ENCODE measurements at places on chromosomes 7 and 10.

GRCh38 chr7:100190048-100190711 is 12.5 kb downstream of the STAG3 start:
- no peak for DNase-seq

- no peak for DNase-seq
These were observed 320.4 kb downstream of the RPS24 start for GRCh38 chr10:78354101-78354500.

DNA sequence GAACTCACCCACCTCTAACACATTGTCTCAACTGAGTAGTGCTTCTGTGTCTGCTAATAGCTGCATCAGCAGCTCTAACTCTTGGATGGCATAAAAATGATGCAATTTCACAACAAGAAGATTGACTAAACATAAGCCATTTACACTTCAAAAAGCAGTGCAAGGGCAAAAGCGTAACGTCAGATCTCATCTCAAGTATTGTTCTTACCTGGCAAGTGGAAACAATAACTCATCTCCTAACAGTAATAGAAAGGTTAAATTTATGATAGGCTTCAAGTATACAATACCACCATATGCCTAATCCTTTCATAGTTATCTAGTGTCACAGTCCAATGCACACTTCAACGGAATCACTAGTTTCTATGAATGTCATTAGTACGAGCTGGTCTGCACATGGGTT is 14.8 kb downstream of the TPK1 start:
- DNase-seq = no peak

GRCh38 chr7:131486346-131486745 is 70.1 kb downstream of the PODXL start:
- no peak for DNase-seq

DNA sequence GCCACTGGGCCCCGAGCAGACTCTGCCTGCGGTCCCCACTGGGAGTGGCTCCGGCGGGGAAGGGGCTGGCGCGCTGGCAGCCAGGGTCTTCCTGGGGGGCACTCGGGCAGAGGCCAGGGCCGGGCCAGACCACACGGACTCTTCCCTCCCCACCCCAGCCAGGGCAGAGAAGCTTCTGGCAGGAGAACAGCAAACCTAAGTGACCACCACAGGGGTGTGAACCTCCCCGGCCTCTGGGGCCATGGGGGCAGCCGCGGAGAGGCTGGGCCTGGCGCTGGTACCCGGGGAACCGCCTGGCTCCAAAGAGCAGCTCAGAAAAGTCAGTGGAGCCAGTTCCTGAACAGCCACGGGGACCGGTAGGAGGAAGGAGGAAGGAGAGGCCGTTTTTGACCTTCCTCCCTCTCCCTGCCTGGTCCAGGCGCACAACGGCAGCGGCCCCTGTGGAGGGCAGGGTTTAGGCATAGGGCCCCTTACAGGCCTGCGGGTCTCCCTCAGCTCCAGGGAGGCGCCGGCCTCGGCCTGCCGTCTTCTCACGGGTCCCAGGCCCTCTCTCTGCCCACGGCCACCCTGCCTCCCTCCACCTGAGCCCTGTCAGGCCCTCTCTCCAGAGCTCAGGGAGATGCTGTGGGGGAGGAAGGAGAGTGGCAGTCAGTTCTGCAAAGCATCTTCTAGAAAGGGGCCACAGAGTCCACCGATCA is 51.8 kb downstream of the TMEM209 start:
- DNase-seq = no peak

DNA sequence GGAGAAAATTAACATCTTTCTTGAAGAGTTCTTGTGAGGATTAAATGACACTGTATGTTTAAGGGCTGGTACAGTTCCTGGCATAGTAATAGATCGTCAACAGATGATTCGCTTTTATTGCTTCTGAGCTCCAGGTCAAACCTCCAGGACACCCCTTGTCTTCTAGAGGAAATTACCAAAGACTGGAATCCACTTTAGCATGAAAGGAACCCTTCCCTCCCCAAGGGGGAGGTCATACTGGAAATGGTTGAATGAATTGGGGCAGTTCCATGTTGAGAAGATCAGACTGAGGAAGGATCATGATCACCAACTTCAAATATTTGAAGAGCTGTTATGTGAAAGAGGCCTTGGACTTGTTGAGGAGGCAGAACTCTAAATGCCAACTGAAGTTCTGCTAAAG is 8.9 kb downstream of the NFE2L3 start:
- DNase-seq = no peak

GRCh38 chr10:29862923-29863614 is 196.3 kb downstream of the JCAD start:
- DNase-seq = no peak

GRCh38 chr10:80272793-80273522 is 16.5 kb downstream of the MAT1A start:
- no peak for DNase-seq

DNA sequence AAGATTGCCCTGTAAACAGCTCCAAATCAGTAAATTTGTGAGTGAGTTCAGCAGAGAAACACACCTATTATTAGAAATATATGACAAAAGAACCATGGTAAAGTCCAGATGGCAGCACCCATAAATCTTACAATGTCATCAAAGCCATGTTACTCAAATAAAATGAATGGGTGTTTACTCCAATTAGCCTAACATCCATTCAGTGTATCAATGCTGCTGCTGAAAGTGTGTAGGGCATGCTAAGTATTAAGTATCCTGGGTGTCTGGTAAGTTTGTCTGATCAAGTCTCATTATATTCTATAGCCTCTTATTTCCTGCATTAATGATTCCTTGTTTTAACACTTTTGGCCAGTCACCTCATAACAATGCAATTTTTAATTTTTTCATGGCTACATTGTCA is 185.5 kb upstream of the STEAP4 start:
- no peak for DNase-seq

GRCh38 chr7:5222841-5223411 is 32.9 kb downstream of the WIPI2 start:
- DNase-seq = no peak

DNA sequence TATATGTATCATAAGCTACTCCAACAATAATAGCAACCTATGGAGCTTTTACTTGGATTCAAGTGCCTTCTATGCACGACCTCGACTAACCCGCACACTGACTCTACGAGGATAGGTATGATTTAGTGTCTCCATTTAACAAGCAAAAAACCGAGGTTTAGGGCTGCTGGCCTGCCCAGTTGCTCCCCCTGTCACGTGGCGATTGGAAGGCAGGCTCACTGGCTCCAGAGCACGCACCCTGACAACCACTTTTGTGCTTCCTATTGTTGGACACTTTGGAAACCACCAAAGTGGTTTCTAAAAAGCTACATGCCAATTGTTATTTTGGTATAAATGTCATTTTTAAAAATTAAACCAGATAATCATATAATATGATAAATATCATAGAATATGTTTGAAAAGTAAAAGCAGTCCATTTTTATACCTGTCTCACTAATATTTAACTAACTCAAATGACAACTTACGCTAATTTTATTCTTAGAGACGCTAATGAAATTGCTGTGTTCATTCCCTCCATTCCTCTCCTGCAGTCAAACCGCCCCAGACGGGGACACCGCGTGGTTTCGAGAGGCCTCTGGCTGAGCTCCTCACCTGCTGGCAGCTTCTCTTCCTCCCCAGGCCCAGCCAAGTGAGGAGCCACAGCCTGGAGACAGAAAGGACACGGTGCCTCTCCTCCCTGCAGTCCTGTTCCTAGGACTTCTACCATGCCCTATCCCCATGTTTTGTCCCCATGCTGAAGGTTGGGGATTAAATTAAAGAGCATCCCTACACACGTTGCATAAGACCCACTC is 22.2 kb upstream of the RHEB start:
- DNase-seq = no peak

- peak; percentile 36 for DNase-seq
These were observed 21.0 kb downstream of the PIP4K2A start for GRCh38 chr10:22693371-22693784.

DNA sequence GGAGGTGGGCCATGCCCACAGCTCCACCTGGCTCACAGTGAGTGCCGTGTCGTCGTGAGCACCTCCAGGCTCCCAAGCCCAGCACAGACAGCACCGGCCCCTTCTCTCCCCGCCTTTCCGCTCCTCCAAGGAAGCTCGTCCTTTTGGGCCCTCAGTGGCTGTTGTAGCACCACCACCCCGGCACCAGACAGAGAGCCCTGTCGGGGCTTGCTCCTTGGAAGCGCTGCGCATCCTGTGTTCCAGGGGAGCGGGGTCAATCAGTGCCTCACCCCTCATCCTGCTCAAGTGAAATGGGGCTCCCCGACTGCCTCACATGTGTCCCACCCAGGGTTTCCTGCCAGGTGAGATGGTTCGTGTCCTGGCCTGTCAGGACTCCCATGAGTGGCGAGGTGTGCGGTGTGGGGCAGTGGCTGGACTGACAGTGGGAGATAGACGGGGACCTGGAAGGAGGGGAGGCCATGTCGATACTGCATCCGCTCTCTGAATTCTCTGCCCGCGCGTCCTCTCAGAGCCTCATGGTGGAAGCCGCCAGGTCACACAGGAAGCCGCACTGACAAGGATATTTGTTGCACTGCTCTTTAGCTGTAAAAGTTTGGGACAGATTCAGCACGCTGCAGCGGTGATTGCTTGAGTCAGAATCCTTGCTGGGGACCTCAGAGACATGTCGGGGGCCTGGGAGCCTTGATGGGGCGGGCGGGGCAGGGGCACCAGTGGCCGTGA is 107.1 kb downstream of the INPP5A start:
- no peak for DNase-seq

GRCh38 chr10:101227429-101228152 is 1.7 kb downstream of the LBX1 start:
- DNase-seq = peak; percentile 35

GRCh38 chr10:34281661-34282582 is 533.2 kb downstream of the PARD3 start:
- DNase-seq = no peak

GRCh38 chr10:128814024-128814423 is 653.0 kb upstream of the MGMT start:
- DNase-seq = no peak
